ENCODE measurements at places on chromosomes 1 and 21.

DNA sequence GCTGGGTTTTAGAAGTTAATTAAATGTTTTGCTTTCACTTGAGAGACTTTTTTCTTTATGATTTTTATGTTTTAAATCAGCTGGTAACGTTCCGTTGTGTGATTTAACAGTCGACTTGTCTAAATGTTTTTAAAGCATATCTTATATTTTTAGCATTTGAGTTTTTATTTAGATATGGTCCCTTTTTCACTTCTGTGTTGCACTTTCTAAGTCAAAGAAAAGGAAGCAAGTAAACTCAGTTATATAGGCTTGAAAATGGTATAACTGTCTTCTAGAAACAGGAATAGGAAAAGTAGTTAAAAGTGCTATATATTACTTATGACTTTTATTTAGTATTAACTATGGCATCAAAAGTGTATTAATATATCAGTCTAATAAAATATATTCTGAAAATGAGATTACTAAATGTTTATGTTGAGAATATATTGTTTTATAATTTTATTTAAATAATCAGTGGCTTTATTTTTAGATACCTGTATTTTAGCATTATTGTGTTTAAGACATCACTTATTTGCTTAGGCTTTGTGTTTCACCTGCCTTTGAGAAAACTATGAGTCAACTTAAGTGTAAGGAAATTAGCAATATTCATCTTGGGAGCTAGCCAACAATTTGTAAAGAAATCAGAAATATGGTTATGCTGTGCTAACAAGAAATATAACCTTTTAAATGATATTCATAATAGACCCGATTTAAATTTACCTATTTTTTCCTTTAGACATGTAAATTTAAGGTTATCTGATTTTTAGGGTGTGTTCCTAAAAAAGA lies 60.5 kb downstream of the RABGAP1L start:
- DNase-seq = no peak

DNA sequence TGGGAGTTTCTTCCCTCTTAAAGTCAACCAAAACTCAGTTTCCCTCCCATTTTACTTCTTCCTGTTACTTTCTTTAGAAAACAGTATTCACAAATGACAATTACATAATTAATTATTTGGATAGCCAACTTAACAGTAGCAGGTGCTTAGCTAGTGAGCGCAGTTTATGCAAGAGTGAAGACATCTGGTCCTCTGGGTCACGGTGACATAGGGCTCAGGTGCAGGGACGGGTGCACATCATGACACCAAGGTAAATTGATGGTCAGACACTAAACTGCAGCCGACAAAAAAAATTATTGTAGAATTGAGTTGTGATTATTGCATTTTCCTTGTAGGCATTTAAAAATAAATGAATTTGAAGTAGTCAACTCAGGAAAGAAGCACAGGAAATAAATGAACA lies 142.0 kb upstream of the KCTD3 start:
- no peak for DNase-seq

DNA sequence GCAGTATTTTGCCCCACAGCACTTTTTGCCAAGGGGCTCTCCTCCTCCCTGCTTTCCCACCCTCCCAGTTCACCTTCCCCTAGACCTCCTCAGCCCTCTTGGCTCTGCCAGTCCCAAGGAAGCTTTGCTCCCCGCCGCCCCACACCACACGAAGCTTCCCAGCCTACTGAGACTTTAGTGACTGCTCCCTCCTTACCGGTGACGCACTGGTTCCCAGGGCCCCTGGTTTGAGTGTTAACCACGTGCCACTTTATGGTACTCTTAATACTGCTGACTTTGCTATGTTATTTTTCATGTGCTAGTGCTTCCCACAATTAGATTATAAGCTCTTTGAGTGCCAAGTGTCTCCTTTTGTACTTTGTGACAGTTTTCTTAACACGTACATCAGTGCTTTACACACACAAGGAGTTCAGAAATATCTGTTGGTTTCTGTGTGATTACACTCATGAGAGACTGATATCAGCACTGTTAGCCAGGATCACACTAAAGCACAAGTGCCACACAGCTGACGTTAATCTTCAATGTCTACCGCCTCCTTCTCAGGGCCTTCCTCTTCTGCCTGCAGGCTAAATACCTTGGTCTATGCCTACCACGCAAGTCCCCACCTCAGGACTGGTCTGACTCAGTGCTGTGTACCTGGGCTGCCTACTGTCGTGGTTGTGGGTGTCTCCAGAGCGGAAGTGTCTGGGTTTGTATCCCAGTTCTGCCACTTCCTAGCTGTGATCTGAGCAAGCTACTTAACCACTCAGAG lies 61.0 kb downstream of the DNTTIP2 start:
- DNase-seq = no peak

DNA sequence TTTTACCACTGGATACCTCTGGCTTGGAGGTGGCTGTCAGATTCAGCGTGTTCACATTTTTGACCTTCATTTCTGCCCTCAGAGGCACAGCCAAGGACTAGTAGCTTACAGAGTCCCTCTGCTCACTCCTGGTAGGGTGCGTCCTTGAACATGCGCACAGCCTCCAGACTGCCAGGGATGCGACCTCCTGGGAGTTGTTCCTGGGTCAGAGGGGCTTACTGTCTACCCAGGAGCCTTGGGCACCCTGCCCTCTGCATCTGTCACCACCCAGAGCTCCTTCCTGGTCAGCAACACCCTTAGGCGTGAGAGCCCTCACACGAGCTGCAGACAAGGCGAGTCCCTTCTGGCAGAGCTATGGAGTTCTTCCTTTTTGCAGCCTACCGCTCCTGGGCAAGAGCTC lies 1.7 kb downstream of the SLX9 start:
- DNase-seq = no peak

- DNase-seq = no peak
These were observed 26.8 kb upstream of the RASAL2 start for GRCh38 chr1:178066908-178067614.

DNA sequence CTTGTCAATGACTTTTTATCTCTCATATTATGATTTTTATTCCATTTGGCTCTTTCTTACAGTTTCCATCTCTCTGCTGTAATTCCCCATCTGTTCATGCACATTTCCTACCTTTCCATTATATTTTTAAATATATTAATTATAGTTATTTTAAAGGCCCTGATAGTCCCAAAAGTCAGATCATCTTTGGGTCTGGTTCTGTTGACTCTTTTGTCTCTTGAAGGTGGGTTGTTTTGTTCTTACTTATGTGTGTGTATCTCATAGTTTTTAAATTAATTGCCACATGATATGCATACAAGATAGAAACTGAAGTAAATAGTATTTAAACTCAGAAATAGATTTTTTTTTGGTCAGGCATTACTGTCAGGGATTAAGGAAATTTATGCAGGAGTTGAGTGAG lies 178.0 kb upstream of the AJAP1 start:
- DNase-seq = no peak

- DNase-seq = no peak
These were observed 41.7 kb downstream of the SEC16B start for GRCh38 chr1:177928194-177928593.

GRCh38 chr1:38444770-38445442 lies 398.3 kb upstream of the POU3F1 start:
- no peak for DNase-seq

GRCh38 chr1:78464449-78464891 lies 26.3 kb upstream of the PTGFR start:
- DNase-seq = no peak
